ENCODE measurements at places on chromosomes 1 and 21.

GRCh38 chr21:36265431-36265830 is 54.6 kb upstream of the MORC3 start:
- no peak for DNase-seq

DNA sequence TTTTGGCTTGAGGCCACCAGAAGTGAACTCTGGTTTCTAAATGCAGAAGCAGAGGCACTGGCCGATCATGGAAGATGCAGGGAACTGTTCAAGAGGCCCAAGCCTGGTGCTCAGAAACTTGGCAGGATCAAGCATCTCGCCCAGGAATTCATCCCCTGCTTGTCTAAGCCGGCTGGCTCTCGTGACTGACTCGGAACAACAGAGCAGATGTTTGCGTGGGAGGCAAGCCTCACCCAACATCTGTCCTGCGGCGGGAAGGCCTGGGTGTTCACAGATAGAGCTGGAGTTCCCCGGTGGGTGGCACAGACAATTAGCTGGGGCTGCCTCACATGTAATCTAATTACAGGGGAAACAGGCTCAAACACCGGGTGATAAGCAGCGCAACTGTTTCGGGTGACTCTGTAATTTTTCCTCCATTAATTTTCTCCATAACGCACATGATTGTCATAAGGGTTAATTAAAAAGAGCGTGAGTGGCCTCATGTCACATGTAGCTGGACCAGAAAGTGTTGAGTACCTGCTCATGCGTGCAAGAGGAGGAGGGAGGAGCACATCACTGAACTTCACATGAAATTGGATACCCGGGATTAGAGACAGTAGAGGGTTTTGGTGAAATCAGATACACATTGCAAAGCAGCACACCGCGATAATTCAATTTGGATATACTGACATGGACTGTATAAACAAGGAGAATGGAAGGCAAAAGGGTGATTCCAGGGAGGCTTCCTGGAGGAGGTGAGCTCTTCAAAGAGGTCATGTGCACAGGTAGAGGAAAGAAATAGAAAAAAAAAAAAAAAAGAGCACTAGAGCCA is 180.0 kb downstream of the ETS2 start:
- DNase-seq, result no peak

GRCh38 chr21:44329086-44329889 is 9.9 kb downstream of the CFAP410 start:
- no peak for DNase-seq

GRCh38 chr1:233615571-233615970 is 1.7 kb downstream of the KCNK1 start:
- DNase-seq, result no peak

DNA sequence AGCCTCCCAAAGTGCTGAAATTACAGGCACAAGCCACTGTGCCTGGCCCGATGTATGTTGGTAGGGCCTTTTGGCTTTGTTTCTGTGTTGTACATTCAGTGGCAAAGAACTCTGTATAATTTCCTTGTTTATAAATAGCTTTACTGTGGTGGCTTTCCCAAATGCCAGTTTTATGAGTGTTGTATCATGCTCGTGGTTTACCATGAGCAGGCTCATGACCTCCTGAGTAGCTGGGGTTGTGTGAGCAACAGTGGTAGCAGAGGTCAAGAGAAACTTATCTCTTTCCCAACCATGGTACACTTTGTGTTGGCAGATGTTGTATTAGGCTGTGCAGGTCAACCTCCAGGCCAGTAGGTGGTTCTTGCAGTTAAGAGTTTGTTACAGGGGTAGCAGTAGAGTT is 420.4 kb upstream of the BEND5 start:
- DNase-seq, result no peak

DNA sequence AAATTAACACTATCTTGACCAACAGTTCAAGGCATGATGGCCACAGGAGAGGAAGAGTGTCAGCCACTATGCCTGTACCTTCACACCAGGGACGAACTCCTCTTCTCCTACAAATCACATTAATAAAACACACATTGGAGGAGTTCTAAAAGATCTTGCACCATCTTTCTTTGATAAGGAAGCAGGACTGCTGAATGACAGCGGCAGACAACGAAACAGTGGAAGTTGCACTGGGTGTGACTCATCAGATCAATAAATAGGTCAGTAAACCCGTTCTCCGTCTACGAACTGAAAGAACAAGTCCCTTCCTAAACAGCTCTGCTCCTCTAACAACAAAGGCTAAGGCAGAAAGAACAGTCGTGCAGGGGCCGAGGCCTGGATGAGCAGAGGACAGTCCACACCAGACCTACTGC is 23.1 kb downstream of the UBE2G2 start:
- DNase-seq, result no peak
